Left lobe of liver (tissue), 2 donors: ENCODE measurements at places on chromosomes 11 and 22. TPM values are rescaled to one million over a fixed set of nuclear protein-coding genes. Genes with fewer than 3 reads are reported as not detected.
A peak's percentile ranks its signal among the peaks of the same experiment; 100 is the strongest.

DNA sequence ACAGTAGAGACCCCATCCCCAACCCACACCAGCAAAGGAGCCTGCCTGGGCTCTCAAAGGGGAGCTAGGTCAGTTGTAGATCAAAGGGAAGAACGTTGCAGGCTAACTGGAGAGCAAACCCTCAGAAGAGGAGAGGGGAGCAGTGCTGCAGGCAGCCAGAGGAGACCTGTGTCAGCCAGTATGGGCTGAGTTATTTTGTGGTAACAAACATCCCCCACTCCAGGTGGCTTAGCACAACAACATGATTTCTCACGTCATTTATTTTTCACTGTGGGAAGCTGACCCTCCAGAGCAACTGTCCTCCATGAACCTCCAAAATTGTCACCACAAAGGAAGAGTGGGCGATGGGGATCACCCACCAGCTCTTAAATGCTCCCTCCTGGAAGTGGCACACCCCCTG is 19.8 kb upstream of the SHANK2 start:
- peak; percentile 31 for DNase-seq

DNA sequence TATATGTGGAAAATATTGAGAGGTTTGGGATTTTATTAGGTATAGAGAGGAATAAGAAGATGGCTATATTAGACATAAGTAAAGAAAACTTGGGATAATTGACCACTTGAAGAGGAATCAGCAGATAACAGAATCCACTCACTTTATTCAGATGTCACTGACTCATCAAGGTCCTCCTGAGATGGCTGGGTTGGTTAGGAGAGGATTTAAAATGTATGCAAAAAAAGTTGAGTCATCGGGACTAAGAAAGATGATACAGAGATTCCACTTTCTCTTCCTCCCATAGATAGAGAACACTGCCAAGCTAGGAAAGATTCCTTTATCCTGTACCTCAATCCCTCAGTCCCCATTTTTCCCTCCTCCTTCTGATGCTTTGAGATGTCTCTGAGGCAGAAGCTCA is at the start of gene OR6A2:
TSS of gene OR6A2 (minus strand) at position 288 of the 400 bp plus-strand sequence. CDS start 3,981 bp downstream, outside the sequence.
- DNase-seq, result no peak

GRCh38 chr11:11667056-11667455 is 45.3 kb upstream of the GALNT18 start:
- no peak for DNase-seq

DNA sequence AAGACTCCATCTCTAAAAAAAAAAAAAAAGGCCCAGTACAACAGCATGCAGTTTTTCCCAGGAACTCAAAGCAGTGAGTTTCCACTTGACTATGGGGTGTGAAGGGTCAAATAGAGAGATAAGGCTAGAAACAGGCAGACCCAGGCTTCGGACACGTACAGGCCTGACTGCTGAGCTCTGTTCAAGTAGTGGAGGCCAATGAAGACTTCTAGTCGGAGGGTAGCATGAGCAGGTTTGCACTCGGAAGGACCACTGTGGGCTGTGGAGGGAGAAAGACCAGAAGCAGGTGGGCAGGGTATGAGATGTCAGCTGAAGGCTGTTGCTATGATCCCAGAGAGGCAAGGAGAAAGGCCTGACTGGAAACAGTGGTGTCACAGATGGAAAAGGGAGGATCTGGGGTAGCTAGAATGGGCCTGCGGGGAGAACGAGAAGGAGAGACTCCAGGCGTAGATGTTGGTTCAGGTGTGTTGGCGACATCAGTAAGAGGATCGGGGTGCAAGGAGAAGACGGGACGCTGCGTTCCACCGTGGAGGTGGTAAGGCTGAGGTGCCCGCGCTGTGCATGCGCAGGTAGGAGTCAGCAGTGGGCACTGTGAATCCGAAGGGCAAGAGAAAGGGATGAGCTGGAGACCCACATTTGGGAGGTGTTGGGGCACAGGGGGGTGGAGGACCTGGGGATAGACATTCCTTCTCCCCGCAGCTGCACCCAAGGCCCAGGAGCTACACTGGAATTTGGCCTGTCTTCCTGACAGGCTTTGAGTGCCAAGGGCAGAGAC is 49.4 kb upstream of the RAB1B start:
- DNase-seq, result no peak

DNA sequence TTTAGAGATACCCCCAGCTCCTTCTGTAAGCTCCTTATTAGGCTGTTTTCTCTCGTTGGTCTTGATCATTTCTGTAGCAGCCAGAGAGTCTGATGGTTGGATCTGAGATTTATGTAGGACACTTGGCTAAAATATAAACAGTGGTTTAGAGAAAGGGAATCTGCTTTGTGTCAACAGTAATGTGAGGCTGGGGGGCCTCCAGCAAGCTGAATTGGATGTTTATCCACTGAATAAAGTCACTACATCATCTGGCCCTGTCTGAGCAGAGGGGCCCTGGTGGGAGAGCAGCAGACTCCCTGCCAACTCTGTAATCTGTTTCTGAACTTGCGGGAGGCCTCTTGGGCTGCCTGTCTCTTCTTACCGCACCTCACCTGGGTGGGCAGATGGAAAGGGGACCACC is 328.5 kb upstream of the PLET1 start:
- DNase-seq, result no peak

GRCh38 chr11:10597877-10598351 is 29.4 kb upstream of the LYVE1 start:
- DNase-seq, result no peak

DNA sequence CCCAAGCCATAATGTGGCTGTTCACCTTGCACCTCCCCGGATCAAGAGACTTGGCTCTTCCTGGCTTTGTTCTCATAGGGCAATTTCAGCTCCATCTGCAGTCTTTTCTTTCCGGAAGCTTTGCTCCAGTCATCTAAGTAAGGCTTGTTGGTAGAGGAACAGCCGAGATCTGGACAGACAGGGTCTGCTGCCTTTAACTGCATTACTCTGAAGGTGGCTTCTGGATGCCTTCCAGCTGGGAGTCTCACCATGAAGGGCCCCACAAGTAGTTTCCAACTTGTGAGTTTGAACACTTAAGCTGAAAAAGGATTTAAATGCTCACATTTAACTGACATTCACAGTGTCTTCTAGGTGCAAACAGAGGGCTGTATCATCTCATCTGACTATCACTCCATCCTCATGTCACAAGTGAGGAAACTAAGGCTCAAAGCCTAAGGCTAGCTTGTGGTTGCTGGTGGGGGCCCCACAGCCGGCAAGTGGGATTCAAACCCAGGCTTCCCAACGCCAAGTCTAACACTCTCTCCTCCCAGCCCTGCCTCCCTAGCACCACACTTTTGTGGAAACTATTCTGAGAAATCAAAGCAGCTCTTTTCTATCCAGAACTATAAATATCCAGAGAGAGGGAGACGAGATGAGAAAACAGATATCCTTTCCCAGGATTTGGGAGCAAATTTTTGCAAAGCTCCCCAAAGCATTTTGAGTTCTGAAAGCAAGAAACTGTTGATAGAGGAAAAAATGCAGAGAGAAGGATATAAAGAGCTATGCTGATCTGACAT is 58.4 kb downstream of the GALNT18 start:
- DNase-seq, result no peak

DNA sequence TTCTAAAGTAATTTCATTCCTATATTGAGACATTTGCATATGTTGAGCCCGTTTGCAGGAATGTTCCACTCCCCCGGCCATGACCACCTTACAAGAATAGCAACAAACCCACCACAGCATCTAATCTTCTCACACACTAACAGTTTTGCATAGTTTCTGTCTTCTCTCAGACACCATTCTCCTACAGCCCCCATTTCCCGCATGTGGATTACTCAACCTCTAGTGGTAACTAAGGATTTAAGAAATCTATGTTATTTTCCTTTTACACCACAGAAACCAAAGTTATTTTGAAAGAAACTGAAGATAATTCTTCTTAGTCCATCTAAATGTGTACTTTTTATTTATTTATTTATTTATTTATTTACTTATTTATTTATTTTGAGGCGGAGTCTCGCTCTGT is 2.3 kb downstream of the MS4A4E start:
- DNase-seq, result no peak

GRCh38 chr11:103907548-103908455 is 128.6 kb upstream of the DDI1 start:
- DNase-seq, result no peak

GRCh38 chr11:778976-779954 is 2.0 kb upstream of the GATD1 start:
- DNase-seq, result peak; percentile 45

The A4GALT gene
- 1.0 TPM for total RNA-seq

The TRIM49B gene
- total RNA-seq, result not detected

The ANO9 gene
- 0.83 TPM for total RNA-seq

The OR4C46 gene
- not detected for total RNA-seq
